ENCODE measurements at places on chromosomes 12 and 14.

DNA sequence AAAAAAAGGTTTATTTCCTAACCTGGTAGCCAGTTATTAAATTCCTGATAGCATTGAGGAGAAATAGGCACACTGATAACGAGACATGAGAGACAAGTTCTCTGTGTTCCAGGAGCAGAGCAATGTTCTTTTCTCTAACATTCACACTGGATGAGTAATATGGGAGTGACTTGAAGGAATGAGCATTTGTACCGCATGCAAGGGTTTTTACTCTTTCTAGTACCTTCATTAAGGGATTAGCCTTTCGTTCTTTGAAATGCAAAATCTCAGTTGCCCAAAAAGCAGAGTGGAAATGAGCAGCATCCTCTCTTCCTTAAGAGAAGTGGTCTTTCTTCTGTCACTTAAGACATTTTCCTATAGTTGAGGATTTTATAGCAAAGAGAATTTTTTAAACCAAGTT is 54.7 kb downstream of the FGD4 start:
- DNase-seq: peak; percentile 67

DNA sequence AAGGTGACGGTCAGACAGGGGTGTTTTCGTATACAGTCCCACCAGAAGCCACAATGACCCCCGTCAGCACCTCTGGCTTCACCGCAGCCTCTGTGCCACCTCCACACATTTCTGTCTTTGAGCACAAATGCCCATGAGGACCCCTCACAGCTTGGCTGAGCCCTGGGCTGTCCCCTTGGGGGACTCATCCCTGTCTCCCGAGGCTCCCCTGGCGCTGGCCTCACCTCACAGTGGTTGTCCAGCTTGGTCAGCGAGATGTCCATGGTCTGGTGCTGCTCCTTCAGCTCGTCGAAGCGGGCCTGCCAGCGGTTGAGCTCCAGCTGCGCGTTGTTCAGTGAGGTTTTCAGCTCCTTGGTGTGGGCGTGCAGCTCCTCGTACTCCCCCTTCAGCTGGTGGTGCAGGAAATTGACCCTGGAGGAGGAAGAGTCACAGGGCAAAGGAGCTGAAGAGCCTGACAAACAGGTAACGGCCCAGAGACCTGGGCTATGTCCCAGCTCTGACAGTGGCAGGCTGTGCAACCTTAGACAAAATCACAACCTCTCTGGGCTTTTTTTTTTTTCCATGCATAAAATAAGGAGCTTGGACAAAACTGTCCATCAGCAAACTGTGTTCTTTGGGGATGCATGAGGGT is 52.7 kb upstream of the GPR68 start:
- no peak for DNase-seq

DNA sequence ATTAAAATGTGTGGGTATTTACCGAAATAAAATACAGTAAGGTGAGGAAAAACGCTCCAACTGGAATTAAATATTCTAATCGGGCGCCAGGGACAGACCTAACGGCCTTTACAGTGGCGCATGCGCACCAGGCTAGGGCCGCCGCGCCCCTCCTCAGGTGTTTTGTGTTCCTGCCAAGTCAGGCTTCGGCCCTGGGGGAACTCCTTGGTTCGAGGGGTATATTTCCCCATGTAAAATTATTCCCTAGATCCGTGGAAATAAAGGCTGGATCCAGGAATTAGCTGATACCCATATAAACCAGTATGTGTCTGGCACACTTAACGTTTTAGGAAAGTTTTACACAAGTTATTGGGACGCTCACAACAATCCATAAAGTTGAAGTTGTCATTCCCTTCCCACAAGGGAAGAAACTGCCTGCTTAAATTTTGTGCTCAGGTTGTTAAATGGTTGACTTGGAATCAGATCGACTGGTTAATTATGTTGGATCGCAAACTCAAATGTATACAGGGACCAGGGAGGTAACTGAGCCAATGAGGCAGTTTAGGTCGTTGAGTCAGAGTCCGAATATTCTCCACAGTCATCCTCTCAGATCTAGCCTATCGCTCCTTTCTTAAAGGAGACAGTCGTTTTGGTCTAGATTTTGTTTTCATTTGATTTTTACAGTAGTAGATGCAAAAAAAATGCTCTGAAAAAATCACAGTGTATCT is 621 bp upstream of the ANAPC7 start:
- peak; percentile 72 for DNase-seq

DNA sequence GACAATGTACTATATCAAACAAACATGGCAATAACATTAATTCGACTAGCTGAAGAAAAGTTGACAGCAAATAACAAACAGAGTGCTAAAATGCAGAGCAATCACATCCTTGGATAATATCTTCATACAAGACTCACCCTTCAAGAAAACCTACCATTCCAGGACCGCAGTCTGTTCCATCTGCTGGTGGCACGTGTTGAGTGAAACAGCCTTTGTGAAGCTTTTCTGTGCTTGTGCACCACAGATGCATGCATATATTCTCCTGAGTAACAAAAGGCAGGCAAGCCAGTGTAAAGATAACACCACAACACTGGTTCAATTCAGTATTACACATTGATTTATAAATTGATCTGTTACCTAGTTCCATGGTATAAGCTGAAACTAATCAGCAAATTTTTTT is 89.3 kb downstream of the ADAMTS20 start:
- DNase-seq: no peak

DNA sequence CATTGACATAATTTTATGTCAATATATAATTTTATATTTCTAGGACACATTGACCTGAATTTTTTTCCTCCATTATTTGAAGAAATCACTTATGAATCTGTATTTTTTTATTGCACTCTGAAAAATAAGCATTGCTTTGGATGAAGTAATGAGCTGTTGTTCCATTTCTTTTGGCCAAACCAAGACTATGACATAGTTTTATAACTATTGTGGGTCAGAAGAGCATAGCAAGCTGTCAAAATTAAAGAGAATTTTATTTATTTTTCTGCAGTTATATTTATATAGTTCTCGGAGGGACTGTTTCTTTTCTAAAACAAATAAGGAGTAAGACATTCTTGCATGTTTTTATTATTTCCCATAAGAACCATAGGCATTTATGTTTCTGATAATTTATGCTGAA is 8.5 kb downstream of the C12orf75 start:
- DNase-seq: no peak

DNA sequence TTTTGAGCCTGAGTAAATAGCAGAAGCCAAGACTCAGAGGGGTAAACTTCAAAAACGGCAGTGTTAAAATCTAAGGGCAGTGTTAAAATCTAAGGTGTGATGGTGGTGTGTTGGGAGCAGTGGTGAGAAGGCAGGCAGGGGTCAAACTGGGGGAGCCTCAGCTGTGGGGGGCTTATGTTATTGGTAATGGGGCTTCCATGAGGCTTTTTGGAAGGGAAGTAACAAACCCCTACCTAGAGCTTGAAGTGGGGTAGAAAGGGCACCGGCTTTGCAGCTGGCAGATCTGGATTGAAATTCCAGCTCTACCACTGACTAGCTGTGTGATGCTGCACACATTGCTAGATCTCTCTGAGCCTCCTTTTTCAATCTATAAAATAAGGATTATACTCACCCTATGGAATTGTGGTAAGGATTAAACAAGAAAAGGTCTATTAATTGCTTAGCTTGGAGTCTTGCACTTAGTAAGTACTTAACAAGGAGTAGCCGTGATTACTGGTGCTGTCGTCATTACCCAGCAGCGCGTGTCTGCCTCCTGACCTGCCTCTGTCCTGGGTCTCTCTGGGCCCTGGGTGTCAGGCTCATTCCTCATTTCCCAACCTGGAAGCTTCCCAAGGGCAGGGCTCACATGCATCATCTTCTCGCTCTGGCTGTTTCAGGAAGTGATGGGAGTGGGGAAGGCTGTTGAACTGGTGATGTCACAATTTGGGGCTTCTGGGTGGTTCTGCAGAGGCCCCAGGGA is 18.5 kb upstream of the KRT80 start:
- peak; percentile 90 for DNase-seq

DNA sequence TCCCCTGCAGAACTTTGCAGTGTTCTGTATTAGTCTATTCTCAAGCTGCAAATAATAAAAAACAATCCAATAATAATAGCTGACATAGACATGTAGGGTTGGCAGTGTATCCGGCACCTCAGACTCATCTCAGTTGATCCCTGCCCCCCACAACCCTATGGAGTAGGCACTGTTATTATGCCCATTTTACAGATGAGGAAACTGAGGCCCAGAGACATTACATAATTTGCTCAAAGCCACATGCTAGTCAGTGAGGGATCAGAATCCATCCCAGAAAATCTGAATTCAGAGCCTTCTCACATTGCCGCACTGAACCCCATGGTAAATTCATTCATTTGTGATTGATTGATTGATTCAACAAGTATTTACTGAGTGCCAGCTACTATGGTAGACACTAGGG is 226.6 kb upstream of the PWP1 start:
- DNase-seq: no peak

GRCh38 chr14:58243790-58244555 is 670 bp upstream of the PSMA3 start:
- DNase-seq: peak; percentile 24

Data from fibroblast of lung (primary cell).